SK-N-SH treated with all-trans-retinoic acid at 6 μM for 48 hours (cell line): ENCODE measurements at places on chromosomes 12 and 14.

DNA sequence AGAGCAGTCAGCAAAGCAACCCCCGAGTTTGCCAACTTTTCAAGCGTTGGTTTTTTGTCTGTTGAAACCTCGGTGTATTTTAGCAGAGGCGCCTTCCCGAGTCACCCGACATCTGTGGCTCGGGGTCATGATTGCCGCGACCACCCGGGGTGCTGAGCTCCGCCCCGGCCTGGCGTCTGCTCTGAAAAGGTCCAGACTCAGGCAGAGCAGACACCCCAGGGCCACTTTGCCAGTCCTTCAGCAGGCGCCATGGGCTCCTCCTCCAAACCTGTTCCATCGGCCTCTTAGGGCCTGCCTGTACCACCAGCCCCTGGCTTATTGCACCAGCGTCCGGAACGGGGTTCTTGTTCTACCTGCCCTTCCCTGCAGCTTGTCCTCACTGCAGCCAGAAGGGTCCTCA lies 19.1 kb downstream of the ANKRD9 start:
- no peak for ATAC-seq

DNA sequence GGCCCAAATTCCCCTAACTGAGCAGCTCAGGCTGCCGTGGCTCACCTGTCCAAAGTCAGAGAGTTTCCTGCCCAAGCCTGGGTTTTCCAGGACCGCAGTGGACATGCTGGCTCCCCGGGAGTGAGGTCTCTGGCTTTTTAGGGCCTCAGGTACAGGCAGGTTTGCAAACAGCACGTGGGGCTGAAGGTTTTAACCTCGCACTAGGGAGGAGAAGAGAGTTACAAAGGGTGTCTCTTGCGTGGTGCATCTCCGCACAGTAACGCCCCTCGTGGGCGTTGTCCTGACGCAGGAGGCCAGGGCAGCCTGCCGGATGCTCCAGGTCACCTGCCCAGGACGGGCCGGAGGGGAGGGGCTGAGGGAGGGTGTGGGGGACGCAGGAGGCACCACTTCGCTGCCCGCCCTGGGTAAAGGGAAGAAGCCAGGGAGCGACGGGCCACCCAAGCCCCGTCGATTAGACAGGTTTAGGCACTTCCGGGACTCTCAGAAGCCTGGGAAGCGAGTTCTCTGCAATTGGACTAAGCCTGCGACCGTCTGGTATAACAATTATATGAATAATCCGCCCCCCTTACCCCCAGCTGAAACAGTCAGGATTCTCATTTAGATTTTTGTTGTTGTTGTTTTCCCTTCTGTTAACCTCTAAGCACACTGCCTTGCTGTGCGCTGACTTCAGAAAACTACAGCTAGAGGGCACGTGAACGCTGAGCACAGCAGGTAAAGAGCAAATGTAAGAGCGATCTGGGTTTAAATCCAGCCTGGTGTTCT lies at the start of gene PAH:
PAH (minus strand) TSS at position 219 of the 762 bp plus-strand sequence; CDS start at position 105, 114 bp downstream.
- ATAC-seq: no peak

DNA sequence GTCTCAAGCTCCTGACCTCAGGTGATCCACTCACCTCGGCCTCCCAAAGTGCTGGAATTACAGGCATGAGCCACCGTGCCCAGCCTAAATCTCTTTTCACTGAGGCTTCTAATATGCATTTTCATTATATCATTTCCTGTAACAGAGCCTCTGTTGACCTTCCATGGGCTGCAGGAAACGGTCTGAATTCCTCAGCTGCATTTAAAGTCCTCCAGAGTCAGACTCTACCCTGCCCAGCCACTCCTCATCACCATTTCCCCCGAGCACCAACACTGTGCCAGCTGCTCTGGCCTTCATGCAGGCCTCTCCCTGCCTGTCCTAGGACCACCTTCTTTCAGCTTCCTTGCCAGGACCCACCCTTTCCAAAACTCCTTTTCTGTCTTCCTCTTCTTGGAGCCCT lies 9.8 kb upstream of the NFKBIA start:
- peak; percentile 49 for ATAC-seq

GRCh38 chr12:1493781-1494565 lies 100.4 kb downstream of the FBXL14 start:
- no peak for ATAC-seq

DNA sequence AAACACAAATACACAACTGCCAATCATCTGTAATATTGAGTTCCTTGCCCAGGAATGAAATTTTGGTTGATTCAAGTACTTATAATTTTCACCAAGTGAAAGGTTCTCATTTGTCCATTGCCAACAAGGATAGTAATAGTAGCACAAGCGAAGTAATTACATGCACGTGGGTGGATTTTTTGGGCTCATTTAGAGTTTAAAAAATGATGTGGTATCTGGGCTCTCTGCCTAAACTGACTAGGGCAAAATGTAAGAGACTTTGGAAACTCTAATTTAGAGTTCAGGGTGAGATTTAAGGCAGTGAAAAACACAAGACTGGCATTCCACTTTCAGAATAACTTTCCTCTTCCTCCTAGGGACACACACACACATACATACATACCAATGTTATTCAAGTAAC lies 111.7 kb downstream of the MYRFL start:
- ATAC-seq: no peak

- ATAC-seq: no peak
Observed at GRCh38 chr12:41184864-41185263, 3.3 kb upstream of the PDZRN4 start.

DNA sequence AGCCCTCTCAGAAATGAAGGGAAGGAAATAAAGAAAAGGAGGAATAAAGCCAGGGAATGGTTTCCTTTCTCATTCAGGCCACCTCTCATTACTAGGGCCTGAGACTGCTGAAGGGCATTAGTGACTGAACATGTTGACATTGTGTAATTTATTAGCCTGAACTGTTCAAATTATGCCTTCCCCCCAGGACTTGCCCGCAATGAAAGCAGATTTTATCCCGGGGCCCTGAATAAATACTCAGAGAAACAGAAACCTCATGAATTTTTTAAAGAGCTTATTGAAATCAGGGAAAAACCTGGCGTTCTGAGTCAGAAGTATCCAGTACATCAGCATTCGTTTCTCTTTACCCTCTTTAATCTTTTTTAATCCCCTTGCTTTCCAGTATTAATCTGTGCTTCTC lies 35.9 kb upstream of the WSCD2 start:
- ATAC-seq: no peak

DNA sequence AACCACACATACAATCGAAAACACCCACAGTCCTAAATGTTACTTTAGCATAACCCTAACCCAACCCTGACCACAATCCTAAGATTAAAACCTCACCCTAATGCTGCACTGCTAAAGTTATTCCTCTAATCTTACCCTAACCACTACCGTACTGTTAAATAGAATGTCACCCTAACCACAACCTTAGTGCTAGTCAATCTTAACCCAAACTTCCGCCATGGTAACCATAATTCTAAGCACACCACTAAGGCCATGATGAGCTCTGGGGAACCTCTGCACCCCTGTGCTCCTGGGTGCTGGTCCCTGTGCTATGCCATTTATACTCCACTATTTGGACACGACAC lies 38.0 kb downstream of the LTBP2 start:
- ATAC-seq: no peak
